ENCODE measurements at places on chromosomes 1 and 21.

- DNase-seq: no peak
Measured at GRCh38 chr21:42988236-42988965, 14.0 kb downstream of the PKNOX1 start.

DNA sequence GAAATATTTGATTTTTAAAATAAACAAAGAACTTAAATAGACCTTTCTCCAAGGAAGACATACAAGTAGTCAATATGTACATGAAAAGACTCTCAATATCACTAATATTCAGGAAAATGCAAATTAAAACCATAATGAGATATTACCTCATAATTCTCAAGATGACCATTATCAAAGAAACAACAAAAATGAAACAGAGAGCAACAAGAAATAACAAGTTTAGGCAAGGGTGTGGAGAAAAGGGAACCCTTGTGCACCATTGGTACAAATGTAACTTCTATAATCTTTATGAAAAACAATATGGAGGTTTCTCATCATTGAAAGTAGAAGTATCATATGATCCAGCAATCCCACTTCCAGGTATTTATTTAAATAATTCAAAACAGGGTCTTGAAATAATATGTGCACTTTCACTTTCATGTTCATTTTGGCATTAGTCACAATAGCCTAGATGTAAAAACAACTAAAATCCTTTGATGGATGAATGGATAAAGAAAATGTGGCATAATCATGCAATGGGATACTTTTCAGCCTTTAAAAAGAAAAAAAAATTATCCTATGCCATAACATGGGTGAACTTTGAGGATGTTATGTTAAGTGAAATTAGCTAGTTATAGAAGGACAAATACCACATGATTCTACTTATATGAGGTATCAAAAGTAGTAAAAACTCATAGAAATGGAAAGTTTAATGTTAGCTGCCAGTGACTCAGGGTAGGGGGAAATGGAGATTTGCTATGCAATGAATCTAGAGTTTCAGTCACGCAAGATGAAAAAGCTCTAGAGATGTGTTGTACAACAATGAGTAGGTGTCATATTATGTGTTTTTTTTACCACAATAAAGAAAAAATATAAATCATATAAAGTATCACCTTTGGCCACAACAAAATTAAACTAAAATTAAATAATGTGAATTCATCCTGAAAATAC lies 114.5 kb upstream of the LYPLAL1 start:
- no peak for DNase-seq

GRCh38 chr1:201054091-201054543 lies 30.6 kb upstream of the KIF21B start:
- no peak for DNase-seq

DNA sequence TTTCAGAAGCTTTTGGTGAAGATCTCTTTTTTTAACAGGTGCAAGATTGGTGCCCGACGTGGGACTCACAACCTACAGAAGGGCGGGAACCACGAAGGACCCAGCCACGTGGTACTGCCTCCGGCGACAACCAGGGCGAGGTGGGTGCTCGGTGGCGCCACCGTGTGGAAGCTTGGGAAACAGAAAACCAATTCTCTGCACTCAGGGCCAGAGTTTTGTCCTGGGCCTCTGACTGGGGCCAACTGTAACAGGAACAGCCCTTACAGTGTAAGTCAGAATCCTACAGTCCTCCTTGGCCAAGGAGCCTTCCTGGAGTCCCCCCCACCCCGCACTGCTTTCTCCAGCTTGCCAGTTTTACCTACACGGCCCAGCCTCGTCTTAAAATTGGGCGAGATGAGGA lies 11.6 kb upstream of the S100A7A start:
- DNase-seq: peak; percentile 23

- peak; percentile 8 for DNase-seq
Measured at GRCh38 chr1:210373878-210374599, 45.3 kb downstream of the HHAT start.

DNA sequence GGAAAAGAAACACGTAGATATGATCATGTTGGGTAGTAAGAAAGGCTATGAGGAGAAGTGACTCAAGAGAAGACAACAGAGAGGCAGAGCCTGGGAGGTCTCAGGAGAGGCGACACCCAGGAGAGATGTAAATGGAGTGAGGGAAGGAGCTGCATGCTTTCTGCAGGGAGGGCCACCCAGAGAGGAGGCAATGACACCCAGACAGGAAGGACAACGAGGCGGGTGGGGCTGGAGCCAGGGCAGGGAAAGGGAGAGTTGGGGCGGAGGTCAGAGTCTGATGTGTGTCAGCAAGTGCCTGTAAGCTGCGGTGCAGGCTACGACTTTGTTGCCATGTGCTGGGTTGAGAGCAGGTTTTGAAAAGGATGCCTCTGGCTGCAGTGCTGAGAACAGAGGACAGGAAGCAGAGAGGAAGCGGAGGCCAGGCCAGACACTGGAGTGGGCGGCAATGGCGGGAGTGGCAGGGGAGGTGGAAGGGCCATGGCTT lies 31.3 kb downstream of the SLC1A7 start:
- DNase-seq: no peak

- no peak for DNase-seq
Measured at GRCh38 chr1:109266965-109267364, 16.0 kb downstream of the PSRC1 start.

GRCh38 chr1:165697881-165698760 lies at the start of gene ALDH9A1:
Gene ALDH9A1, minus strand, starts transcription at chr1:165698562. Its CDS starts 4 bp downstream, at chr1:165698558.
- DNase-seq: peak; percentile 77

GRCh38 chr1:3510956-3511250 lies 56.4 kb downstream of the ARHGEF16 start:
- DNase-seq: no peak

DNA sequence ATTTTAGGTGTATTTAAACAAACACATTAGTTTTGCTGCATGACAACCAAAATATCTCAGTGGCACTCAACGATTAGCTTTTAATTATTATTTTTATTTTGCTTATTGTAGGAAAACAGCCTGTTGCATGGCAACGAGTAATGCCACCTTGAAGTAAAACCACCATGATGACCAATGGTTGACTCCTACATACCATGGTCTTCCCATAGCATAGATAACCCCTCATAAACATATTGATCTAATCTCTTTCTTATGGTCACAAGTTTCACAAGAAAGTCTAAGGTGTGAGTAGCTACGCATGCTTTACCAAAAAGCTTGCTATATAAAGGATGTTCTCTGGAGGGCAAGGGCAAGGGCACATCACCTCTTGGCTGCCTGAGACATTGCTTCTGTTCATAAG lies 61.5 kb upstream of the PTBP2 start:
- DNase-seq: no peak

- DNase-seq: no peak
Measured at GRCh38 chr1:213977486-213977842, 10.3 kb upstream of the PROX1 start.

GRCh38 chr1:162381383-162381782 lies at the start of gene C1orf226:
Gene C1orf226, plus strand, starts transcription at chr1:162381728. Its CDS starts 174 bp downstream, at chr1:162381902.
- DNase-seq: no peak

- DNase-seq: no peak
Measured at GRCh38 chr1:65866439-65866838, 73.7 kb downstream of the PDE4B start.

- no peak for DNase-seq
Measured at GRCh38 chr1:8389958-8390535, 72.1 kb downstream of the SLC45A1 start.

- no peak for DNase-seq
Measured at GRCh38 chr1:153429266-153430165, 13.2 kb downstream of the S100A7A start.

- no peak for DNase-seq
Measured at GRCh38 chr1:168608796-168609715, 32.7 kb downstream of the XCL1 start.

- DNase-seq: no peak
Measured at GRCh38 chr1:175494011-175494554, 249.3 kb downstream of the TNR start.

DNA sequence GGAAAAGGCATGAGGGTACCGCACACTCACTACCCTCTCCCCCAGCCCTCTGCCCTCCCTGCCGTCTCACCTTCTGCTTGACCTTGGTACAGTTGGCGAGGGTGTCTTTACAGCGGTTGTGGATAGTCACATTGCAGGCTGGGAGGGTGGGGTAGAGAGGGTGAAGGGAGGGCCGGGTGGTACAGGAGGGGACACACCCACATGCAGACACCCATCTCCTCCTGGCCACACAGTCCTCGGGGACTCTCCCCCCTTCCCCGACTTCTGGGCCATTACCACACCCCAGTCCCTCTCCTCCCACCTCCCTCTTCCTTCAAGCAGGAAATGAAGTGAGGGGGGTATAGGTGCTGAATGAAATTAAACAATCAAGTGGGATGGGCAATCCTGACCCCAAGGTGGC lies 11.6 kb downstream of the ARHGEF2 start:
- DNase-seq: no peak

- no peak for DNase-seq
Measured at GRCh38 chr1:58333511-58333910, 213.0 kb downstream of the OMA1 start.

- no peak for DNase-seq
Measured at GRCh38 chr1:113913312-113913668, 8.2 kb downstream of the DCLRE1B start.

GRCh38 chr1:23526329-23527041 lies 4.5 kb downstream of the E2F2 start:
- DNase-seq: no peak

- DNase-seq: no peak
Measured at GRCh38 chr1:12019858-12020509, 686 bp downstream of the MIIP start.

GRCh38 chr1:30981172-30981571 lies 72.6 kb upstream of the SDC3 start:
- no peak for DNase-seq

- no peak for DNase-seq
Measured at GRCh38 chr1:152251391-152251790, 27.4 kb upstream of the HRNR start.

DNA sequence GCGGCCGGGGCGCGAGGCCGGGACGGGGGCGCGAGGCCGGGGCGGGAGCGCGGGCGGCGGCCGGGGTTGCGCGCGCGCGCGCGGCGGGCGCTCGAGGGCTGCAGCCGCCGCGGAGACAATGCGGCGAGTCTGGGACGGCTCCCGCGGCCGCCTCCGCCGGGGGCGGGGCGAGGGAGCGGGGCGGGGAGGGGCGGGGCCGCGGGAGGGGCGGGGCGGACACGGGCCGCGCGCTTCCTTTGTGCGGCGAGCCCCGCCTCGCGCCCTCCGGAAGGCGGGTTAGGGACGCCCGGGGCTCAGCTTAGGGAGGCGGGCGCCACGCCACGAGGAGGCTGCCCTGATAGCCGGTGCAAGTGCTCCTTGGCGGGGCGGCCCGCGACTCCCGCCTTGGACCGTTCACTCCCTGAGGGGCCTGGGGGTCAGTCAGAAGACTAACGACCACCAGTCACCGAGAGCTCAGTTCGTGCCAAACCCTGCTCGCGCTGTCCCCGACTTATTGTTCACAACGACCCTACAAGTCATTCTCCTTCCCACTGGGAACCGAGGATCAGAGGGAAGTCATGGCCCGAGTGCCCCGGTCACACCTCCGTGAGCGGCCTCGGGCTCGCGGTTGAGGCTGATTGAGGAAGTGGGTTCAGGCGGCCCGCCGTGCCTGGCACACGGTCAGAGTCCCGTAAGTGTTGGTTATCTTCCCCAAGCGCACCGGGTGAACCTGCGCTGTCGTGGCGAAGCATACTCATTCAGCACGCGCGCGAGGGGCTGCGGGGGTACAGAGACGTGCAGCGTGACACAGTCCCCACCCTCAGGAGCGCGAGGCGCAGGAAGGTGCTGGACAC lies 29.1 kb upstream of the A3GALT2 start:
- DNase-seq: peak; percentile 38

DNA sequence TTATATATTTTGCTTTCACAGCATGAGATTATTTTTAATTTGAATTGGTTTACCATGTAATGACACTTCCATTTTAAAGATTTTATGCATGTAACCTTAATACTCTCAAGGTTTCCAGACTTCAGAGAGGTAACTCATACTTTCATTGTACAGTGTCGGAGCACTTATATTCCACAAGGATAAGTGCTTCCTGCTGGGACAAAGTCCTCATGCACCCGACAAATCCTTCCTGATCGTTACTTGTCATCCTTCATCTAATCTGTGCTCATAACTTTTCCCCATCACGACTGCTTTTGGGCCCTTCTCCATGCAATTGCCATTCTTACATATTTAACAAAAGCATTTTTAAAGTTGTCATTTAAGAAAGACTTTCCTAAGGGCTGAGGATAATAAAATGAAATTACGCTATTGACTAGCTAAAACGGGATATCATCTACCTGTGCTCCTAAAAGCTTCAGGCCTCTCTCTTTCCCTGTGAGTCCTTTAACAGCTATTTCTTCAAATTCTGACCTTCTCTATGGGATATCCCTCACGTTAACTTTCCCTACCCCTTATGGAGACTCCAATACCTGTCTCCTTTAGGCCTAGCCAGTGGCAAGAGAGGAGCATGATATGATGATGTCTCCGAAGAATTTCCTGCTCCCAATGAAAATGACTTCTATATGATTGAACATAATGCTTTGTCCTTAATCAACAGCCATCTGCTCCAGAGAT lies 59.3 kb downstream of the NCAM2 start:
- DNase-seq: no peak

- peak; percentile 27 for DNase-seq
Measured at GRCh38 chr1:43934101-43934985, 742 bp downstream of the ARTN start.

- DNase-seq: no peak
Measured at GRCh38 chr1:116026631-116027030, 50.3 kb downstream of the SLC22A15 start.

DNA sequence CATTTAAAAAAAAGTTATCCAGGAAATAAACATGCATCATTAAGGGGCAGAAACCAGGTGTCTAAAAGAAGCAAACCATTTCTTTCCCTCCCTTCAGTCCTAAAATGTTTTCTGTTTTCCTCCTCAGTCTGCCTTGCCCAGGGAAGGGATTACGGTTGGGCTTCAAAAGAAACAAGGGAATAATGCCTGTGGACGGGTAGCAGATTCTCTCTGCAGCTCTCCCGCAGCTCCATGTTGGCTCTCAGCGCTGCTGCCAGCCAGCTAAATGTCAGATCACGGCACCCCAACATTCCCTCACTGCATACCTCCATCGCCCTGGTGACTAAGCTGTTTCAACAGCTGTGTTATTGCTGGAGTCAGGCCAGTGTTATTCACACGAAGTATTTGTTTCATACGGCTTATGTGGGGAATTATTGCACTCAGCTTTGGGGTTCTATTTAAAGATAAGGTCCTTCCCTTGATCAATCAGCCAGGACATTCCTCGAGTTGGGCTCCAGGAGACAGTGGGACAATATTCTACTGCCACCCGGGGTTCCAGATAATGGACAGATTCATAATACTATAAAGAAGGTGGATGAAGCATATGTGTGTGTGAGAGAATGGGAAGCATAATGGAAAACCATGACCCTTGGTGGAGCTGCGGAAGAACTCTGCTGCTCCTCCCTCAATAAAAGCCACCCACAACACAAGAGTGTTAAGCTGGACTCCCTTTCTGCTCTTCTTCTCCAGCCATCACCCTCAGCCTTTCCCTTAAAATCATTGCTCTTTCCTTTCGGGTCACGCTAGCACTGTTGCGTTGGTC lies 58.2 kb downstream of the WLS start:
- DNase-seq: no peak

DNA sequence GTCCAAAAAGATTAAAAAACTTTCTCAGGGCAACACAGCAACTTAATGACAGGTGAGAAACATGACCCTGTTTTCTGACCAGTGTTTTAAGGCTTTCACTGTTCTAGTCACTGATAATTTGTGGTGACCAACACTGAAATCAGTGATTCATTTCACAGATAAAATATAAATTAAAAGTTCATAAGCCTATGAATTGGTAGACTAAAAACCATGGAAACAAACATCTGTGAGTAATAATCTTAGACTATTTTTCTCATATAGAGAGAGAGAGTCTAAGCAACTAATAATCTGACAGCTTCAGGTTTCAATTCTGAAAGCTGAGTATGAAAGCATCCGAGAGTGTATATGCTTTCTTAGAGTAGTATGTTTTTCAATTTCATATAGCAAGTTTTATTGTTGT lies 536.9 kb downstream of the ADGRL2 start:
- DNase-seq: no peak

All from activated CD8-positive, alpha-beta memory T cell treated with anti-CD3 and anti-CD28 coated beads for 1 hour (primary cell).